ENCODE measurements at places on chromosomes 2 and 18.

DNA sequence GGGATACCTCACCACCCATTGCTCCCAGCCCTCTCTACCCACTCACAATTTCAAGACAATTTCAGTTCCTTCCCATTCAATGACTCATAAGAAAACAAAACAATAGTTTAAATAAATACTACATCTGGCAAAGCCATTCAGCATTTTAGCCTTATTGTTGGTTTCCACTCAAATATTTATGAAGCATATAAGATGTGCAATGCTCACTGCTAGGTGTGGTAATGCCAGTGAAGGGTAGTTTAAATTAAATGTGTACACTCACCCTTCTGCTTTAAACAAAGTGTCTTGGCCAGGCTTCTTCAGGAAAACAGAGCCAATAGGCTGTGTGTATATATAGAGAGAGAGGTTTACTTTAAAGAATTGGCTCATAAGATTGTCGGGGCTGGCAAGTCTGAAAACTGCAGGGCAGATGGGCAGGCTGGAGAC lies 37.0 kb downstream of the INO80C start:
- DNase-seq, result peak; percentile 54

GRCh38 chr18:57446322-57446721 lies 11.1 kb downstream of the ONECUT2 start:
- DNase-seq, result no peak

GRCh38 chr2:3446381-3446780 lies 66.9 kb downstream of the TRAPPC12 start:
- DNase-seq, result no peak

- no peak for DNase-seq
Measured at GRCh38 chr2:172223601-172224054, 120.9 kb upstream of the DLX2 start.

DNA sequence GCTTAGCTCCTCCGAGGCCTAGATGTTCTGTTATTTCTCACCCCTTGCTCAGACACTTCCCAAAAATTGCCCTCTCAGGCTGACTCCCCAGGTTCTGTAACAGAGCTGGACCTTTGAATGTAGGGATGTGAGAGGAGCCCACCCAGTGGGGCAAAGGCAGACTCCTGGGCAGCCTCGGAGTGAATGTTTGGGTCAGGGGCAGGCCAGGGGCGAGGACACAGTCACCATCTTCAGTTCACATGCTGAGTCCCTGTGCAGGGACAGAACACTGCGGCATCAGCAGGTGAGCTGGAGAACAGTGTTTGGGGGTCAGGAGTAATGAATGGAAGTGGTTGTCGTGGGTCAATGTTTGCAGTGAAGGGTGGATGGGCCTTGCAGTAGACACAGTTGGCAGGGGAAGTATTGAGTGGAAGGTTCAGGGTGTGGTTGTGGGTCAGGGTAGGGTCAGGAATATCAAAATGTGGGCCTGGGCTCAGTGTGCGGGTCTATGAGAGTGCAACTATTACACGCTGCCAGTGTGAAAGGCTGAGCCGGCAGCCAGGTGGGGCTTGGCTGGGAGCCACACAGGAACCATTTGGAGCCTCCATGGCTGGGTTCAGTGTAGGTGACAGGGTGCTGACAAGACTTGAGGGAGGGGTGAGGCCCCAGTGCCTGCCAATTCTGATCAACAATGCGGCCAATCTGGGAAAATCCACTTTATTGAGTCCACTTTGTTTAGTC lies 4.4 kb downstream of the IHH start:
- DNase-seq, result no peak

GRCh38 chr2:78814331-78814986 lies 211.0 kb upstream of the REG3G start:
- no peak for DNase-seq
